Muscle of arm (tissue), 14 donors: ENCODE measurements at places on chromosomes 1 and 21.
A peak's percentile ranks its signal among the peaks of the same experiment; 100 is the strongest.

DNA sequence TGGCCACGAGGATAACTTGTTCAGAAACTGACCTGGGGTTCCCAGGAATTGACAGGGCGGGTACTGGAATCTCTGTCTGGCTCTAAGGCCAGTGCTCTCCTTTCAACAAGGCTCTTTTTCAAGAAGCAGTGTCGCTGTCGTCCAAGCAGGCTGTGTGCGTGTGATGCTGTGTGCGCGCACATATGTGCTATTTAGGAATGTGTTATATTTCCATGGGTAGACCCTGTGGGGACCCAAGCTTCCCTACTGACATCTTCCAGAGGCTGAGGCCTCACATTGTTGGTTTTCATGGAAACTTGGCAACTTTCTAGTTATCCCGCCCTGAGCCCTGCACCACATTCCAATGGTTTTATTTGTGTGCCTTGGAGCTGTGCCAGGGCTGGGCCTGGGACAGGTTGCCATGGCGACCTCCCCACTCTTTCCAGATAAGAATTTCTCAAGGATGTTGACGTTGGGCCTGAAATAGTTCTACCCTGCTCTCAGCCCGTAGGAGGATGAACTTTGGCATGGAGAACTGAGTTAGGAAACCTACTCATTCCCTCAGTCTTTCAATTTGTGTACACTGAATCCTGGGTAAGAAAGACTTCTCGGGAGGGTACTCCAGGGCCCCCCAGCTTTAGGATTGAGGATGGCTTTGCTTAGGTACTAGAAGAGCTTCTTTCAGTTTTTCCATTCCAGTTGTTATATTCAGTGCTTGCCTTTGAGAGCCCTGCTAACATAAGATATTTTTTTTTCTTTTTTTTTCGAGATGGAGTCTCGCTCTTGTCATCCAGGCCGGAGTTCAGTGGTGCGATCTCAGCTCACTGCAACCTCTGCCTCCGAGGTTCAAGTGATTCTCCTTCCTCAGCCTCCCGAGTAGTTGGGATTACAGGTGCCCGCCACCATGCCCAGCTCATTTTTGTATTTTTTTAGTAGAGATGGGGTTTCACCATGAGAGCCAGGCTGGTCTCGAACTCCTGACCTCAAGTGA, 38.8 kb upstream of the SRSF10 start:
- peak; percentile 96 for DNase-seq

DNA sequence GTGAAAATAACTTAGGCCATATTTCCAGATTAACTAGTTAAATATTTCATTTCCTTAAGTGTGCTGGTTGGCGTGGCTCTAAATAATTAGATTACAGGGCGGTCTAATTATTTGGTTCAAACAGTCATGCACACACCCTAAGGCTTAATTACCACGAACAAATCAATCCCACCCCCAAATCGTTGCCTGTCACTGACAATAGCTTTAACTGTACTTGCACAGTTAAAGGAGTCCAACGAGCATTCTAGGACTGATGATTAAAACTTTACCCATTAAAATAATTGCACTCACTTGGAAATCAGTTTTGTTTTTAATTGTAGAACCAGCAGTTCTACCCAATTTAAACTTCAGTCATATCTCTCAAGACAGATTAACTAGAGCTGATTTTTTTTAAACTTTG, 1.5 kb upstream of the POU2F1 start:
- DNase-seq: no peak

- DNase-seq: no peak
These were observed 47.3 kb upstream of the RCC1 start for GRCh38 chr1:28458237-28459228.

DNA sequence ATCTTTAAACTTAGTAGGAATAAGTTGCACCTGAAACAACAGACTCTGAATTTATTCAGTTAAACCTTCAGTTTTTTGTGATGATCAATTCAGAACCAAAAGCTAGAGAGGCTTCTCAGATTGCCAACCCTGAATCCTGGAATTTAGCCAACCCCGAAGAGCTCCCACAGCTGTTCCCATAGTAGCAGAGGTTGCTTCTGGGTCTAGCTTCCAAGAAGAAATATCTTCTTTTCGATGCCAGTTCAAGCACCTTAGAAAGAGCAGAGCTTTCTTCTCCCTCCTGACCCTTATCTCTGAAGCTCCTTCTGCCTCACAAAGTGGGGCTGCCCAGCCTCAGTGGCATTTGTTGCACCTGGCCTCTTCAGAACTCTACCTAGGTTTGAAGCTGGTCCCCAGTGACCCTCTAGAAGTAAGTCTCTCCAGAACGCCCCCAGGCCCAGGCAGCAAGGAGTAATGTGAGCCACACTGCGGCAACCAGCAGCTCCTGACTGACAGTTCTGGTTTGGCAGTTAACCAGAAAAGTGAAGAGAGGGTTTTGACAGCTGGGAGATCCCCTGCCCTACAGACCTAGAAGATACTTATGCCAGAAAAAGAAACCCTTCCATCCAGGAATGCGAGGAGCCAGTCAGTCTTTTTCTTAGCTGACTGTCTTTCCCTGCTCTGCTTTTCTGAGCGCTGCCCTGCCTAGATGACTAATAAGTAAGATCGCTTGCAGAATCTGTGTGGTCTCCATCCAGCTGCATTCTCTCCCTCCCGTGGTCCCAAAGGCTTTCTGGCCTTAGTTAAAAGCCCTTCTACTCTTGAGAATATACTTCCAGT, 165.9 kb downstream of the ADGRL4 start:
- DNase-seq: peak; percentile 48

DNA sequence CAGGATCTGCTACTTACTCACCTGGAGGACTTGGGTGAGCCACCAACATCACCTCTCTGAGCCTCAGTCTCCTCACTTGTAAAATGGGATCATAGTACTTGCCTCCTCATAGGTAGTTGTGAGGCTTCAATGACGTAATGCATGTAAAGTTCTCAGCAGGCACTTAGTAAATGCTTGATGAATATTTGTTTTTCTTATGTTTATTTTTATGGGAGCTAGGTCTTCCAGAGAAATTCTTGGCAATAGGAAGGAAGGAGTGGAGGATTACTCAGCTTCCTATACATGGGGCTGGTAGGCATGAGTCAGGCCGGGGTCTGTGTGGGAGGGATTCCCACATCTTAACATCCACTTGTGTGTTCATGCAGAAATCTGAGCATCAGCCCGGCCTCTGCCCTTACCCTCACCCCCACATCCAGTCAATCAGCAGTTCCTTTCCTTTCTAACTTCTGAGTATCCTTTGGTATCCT, 95.4 kb upstream of the USP24 start:
- DNase-seq: no peak
